ENCODE measurements at places on chromosomes 3 and 15.

DNA sequence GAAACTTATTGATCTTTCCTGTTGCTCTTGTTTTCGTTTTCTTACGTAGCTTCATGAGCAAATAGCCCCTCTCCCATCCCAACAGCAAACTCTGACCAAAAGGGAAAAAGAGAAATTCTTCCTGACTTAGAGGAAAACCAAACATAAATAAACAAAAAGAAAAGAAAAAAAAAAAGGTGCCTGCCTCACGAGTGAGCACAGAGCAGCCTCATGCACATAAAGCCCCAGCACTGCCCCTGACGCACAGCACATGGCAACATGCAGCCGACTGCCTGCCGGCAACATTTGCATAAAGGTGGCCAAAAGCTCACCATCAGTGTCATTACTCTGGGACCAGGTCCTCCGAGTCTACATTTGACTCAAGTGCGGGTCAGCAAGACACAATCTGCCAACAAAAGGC lies 6.4 kb downstream of the POC1A start:
- no peak for DNase-seq

DNA sequence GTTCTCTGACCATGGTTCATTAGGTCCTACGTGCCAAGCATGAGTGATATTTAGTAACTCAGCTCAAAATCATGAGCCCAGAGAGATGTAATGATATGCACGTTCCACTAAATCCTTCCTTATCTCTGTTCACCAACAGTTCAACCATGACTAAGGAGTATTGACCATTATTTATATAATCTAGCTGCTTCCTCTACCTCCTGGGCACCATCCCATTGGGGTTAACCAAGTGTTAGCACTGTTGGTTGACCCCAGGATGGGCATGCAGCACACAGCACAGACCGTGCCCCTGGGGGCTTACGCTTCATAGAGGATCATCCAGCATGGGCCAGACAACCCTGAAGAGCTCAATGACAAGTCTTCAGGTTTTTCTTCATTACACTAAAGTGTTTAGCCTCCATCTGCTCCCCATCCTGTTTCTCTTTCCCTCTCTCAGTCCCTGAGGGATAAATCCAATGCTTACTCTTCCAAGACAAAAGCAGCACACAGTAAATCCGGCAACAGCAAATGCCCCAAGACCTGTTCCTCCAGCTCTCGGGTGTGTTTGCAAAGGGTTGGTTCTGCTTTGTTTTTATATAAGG lies 10.4 kb downstream of the FAM174B start:
- DNase-seq = no peak

- no peak for DNase-seq
Measured at GRCh38 chr15:72192416-72192815, 5.2 kb downstream of the GRAMD2A start.

DNA sequence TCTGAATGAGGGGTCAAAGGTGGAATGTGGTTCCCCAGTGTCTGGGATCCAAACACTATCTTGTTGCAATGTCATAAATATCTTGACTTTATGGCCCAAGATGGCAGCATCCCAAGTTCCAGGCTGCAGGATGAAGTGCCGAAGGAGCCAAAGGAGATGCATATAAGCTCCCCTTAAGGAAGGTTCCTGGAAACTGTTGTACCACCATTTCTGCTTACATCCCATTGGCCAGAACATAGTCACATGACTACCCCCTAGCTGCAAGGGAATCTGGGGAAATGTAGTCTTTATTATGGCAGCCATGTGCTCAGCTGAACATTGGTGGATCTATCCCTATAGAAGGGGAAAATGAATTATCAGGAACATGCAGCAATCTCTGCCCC lies 54.3 kb downstream of the BDH1 start:
- no peak for DNase-seq

GRCh38 chr15:68333775-68334470 lies 56.4 kb downstream of the FEM1B start:
- no peak for DNase-seq

DNA sequence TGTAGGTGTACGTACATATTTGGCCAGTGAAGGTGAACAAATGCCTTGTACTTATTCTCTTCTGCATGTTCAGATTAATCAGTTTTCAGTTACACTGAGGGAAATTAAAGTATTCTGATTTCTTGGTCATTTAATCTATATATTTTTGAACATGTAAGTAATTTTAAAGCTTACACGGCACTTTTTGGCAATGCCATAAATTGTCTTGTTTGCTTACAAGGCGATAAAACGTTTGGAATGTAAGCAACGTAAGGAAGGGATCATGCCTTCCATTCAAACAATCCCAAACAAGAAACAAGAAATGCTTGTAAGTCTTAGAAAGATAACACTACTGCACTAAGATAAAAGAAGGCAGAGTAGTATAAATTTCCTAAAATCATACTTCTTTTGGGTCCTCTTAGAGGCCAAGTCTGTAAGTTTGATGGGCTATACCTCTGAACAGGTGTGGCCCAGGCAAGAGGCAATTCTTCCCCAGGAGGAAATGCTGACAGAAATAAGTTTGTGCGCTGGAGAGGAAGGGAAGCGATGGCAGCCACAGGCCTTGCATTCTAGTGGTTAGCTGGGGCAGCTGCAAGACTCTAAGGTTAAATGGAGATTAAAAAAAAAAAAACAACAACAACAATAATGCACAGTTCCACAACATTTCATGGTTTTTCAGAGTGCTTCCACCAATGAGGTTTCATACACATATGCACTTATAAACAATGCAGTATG lies 73.8 kb downstream of the GOLIM4 start:
- no peak for DNase-seq

DNA sequence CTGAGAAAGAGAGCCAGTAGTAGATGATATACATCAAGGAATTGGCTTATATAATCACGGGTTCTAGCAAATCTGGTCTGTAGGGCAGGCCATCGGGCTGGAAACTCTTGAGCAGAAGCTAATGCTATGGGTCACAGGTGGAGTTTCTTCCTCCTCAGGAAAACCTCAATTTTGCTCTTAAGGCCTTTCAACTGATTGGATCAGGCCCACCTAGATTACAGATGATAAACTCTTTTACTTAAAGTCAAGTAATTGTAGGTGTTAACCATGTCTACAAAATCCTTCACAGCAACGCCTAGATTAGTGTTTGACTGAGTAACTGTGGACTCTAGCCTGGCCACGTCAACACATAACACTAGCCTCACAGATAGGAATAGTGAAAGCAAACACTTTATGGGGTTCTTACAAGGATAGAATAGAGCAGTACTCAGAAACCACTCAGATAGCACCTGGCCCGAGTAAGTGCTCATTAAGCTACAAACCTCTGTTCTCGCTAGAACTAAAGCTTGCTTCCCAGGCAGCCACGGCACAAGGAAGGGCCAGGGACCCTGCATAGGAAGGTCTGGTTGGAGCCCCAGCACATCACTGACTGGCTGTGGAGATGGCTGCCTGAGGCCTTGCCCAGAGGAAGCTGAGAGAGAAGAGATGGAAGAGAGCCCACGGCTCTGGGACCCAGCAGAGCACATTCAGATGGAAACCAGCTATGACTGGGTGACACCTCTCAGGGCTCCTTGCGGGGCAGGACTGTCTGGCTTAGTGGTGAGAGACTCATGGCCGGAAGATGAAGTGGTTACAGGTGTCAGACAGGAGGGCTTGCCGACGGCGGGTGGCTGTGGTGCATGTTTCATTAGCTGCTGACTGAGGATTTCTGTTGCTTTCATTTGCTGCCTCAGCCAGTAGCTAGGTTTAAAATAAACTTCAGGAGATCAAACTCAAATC lies 202.5 kb upstream of the TLE3 start:
- DNase-seq = peak; percentile 57

DNA sequence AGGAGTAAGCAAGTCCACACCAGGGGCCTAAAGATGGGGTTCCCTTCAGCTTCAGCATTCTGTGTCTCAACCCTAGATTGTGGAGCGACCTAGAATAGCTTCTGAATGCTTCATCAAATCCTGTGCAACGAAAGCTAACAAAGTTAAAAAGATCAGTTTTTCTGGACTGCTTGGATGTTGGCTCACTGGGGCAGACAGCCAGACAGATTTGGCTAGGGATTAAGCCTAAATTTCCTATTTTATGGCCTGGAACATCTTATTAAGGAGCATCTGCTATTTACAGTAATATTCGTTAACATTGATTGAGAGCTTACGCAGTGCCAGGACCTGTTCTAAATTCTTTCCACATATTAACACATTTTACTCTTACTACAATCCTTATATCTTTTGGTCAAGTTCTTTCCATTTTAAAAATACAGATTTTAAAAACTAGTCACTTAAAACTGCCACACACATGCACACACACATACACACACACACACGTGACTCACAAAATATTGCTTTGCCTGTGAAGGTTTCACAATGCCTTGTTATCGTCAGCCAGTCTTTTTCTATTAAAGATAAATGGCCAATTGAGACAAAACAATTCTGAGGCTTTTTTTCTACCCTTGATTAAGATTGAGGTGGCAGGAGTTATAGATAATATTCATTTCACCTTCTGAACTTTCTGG lies 173.3 kb upstream of the SNTN start:
- no peak for DNase-seq

- no peak for DNase-seq
Measured at GRCh38 chr15:80777137-80777536, 2.0 kb upstream of the CEMIP start.

DNA sequence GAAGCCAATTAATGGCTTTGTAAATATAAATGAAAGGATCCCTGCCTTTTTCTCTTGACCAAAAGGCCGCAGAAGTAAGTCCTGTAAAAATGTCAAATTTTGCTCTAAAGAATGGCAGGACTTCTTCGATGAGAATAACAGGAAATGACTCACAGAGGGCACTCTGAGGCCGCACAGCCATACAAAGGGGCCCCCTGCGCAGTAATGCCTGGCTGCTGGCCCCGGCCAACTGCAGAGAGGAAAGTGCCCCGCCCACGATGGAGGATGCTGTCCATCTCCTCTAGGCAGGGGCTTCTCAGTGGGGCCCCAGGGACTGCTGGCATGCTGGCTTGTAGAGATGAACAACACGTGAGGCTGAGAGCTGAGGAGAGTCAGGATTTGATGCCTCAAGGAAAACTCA lies 18.1 kb upstream of the SCN10A start:
- DNase-seq = no peak

DNA sequence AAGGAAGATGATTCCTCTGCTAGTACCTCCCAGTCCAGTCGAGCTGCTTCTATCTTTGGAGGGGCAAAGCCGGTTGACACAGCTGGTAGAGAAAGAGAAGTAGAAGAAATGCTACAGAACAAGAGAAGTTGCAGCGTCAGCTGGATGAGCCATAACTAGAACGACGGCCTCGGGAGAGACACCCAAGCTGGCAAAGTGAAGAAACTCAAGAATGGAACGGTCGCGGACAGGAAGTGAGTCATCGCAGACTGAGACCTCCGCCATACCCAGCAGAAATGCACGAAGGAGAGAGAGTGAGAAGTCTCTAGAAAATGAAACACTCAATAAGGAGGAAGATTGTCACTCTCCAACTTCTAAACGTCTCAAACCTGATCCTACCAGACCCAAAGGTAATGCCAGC lies 19.0 kb upstream of the PARP14 start:
- no peak for DNase-seq

- no peak for DNase-seq
Measured at GRCh38 chr3:23748398-23749110, 57.2 kb upstream of the UBE2E1 start.

GRCh38 chr3:112132975-112133448 lies at the start of gene GCSAM:
Gene GCSAM, minus strand, starts transcription at chr3:112133248. Its CDS starts 128 bp downstream, at chr3:112133120.
- DNase-seq = peak; percentile 56

- no peak for DNase-seq
Measured at GRCh38 chr3:193261970-193262369, 20.9 kb downstream of the PLAAT1 start.

GRCh38 chr3:42276141-42277132 lies 10.5 kb upstream of the CCK start:
- no peak for DNase-seq

- DNase-seq = no peak
Measured at GRCh38 chr3:177410730-177411129, 213.4 kb upstream of the TBL1XR1 start.

GRCh38 chr3:16550305-16550675 lies 36.8 kb upstream of the RFTN1 start:
- DNase-seq = no peak

GRCh38 chr3:61903931-61904657 lies 342.7 kb downstream of the PTPRG start:
- DNase-seq = no peak

DNA sequence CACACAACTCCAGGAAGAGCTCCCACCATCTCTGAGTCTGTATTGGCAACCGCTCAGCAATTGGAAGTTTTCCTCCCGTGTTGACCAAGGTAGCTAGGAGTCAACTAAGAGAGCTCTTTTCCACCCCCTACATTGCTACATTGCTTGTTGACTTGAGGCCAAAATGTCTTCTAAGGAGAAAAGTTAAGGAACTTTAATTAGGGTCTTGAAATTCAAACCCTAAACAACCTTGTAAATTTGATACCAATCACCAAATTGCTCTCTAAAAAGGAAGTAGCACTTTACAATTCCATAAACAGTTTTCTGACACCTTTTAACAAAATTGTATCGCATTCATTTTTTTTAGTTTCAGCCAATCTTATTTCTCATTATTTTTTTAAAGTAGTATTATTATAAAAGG lies 35.5 kb upstream of the ST3GAL6 start:
- DNase-seq = no peak

GRCh38 chr3:158773166-158773565 lies 28.7 kb upstream of the MFSD1 start:
- DNase-seq = no peak

DNA sequence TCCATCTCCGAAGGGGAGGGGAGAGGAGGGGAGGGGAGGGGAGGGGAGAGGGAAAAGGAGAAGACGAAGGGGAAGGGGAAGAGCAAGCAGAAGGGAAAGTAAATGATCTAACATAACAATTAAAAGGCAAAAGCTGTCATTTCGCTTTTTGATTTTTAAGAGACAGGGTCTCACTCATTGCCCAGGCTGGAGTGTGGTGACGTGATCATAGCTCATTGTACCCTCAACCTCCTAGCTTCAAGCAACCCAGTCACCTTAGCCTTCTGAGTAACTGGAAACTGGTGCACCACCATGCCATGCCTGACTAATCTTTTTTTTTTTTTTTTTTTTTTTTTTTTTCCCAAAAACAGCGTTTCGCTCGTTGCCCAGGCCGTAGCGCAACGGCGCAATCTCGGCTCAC lies 22.6 kb downstream of the ADAM10 start:
- no peak for DNase-seq
